ENCODE measurements at places on chromosomes 5 and 9.

- no peak for DNase-seq
- H3K36me3 ChIP-seq, result peaks cover 22% of the 10 kb centered on the region
- H3K4me1 ChIP-seq, result peaks cover 1% of the 10 kb centered on the region
- H3K27me3 ChIP-seq, result no peaks in the 10 kb centered on the region
- no peak overlapping the region for H3K4me3 ChIP-seq
Measured at GRCh38 chr5:54150841-54151240, 159.5 kb downstream of the ARL15 start.

GRCh38 chr5:33981408-33982162, 2.9 kb downstream of the SLC45A2 start:
- no peaks in the 10 kb centered on the region for H3K27me3 ChIP-seq
- H3K36me3 ChIP-seq, result peaks cover under 1% of the 10 kb centered on the region
- H3K4me1 ChIP-seq, result no peaks in the 10 kb centered on the region
- H3K4me3 ChIP-seq, result no peak overlapping the region
- H3K27ac ChIP-seq, result no peak overlapping the region

DNA sequence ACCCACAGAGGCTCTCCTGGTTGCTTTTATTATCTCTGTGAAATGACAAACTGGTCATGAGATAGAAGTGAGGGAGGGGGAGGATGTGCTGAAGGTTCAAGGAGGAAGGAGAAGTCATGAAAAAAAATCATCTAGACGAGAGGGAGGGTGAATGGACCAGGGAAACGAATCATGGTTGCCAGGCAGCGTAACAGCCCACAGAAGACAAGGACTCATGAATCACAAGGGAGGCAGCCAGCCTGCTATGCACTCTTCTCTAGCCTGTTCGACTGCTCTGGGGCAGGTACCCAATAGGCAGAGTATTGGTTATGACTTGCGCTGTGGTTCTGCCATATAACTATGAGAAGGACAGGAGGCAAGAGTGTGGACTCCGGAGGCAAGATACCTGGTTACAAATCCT, 475.2 kb downstream of the CDK5RAP2 start:
- no peak for DNase-seq
- H3K36me3 ChIP-seq, result no peaks in the 10 kb centered on the region
- H3K27ac ChIP-seq, result no peak overlapping the region
- H3K27me3 ChIP-seq, result peaks cover 2% of the 10 kb centered on the region
- no peak overlapping the region for H3K4me3 ChIP-seq

DNA sequence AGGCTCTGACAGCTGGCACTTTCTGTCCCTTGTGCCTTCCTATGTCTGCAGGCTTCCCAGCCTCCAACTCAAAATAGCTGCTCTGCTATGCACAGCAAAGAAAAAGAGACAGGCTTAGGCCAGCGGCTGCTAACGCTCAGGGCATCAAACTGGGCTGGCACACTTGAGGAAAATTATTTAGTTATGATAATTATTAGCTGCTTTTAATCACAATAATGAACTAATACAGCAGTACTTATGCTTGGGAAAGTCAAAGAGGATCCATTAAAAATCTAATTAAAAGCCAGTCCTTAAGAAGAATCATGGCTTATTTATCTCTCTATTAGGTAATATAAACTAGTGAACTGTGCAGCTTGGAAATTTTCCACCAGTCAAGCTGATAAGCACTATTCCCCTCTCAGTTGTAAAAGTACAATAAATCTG, 233.2 kb downstream of the SLIT3 start:
- H3K4me3 ChIP-seq, result no peak overlapping the region
- no peaks in the 10 kb centered on the region for H3K36me3 ChIP-seq
- DNase-seq, result no peak
- H3K27ac ChIP-seq, result no peak overlapping the region

DNA sequence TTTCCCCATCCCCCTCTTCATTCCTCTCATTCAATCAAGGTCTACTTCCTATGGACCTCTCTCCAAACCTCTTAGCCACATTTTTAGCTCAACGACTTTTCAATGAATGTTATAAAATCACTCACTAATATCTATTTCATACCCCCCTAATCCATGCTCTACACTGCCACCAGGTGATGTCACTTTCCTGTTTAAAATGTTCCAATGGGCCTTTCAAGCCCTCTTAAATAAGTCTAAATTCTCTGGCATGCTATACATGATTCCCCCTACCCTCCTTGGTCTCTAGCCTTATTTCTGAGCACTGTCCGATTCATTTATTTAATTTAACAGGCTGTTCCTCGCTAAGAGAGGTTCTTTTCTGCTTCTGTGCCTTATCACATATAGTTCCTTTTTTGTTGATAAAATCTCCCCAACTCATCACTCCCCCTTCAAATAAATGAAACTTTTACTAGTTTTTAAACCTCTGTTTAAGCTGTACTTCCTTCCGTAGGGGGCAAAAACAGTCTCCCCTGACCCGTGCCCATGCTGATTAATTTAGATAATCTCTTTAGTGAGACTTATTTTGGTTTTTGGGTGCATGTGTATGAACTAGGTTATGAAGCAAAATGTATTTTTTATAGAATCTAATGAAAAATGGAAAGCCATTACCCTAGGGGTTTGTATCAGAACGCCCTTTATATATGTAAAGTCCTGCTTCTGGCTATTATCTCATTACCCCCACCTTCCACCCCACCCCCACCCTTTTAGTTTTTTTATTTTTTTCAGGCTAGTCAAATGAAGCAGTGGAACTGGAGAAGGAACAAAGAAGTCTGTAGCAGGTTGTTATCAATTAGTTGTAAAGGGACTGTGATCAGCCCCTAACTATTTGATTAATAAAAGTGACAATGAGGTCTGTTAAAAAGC, 9.0 kb downstream of the ABHD17B start:
- no peak overlapping the region for H3K4me3 ChIP-seq
- peaks cover 12% of the 10 kb centered on the region for H3K36me3 ChIP-seq
- no peaks in the 10 kb centered on the region for H3K27me3 ChIP-seq
- no peak for DNase-seq

GRCh38 chr5:151020304-151021110, at the start of gene GPX3:
TSS of gene GPX3 (plus strand) at chr5:151020591. CDS start at chr5:151020655, 64 bp downstream.
- peak within 1 kb of the TSS; percentile 41 for H3K4me3 ChIP-seq
- peak within 1 kb of the TSS; percentile 5 for H3K27ac ChIP-seq
- H3K4me1 ChIP-seq, result peaks cover 14% of the 10 kb centered on the region
- DNase-seq, result peak; percentile 59

- H3K27me3 ChIP-seq, result no peaks in the 10 kb centered on the region
- H3K4me1 ChIP-seq, result no peaks in the 10 kb centered on the region
- H3K36me3 ChIP-seq, result no peaks in the 10 kb centered on the region
- no peak for DNase-seq
Measured at GRCh38 chr5:115391780-115392179, 95.3 kb upstream of the CCDC112 start.

GRCh38 chr9:134633362-134634142, 8.1 kb upstream of the COL5A1 start:
- no peaks in the 10 kb centered on the region for H3K4me1 ChIP-seq
- no peaks in the 10 kb centered on the region for H3K36me3 ChIP-seq
- DNase-seq, result no peak
- H3K4me3 ChIP-seq, result no peak overlapping the region

- H3K27me3 ChIP-seq, result no peaks in the 10 kb centered on the region
- peaks cover 64% of the 10 kb centered on the region for H3K36me3 ChIP-seq
- H3K27ac ChIP-seq, result no peak overlapping the region
- peaks cover 47% of the 10 kb centered on the region for H3K4me1 ChIP-seq
- H3K4me3 ChIP-seq, result peak overlapping the region; percentile 36
- no peak for DNase-seq
Measured at GRCh38 chr5:52804387-52804791, 16.7 kb downstream of the ITGA1 start.

DNA sequence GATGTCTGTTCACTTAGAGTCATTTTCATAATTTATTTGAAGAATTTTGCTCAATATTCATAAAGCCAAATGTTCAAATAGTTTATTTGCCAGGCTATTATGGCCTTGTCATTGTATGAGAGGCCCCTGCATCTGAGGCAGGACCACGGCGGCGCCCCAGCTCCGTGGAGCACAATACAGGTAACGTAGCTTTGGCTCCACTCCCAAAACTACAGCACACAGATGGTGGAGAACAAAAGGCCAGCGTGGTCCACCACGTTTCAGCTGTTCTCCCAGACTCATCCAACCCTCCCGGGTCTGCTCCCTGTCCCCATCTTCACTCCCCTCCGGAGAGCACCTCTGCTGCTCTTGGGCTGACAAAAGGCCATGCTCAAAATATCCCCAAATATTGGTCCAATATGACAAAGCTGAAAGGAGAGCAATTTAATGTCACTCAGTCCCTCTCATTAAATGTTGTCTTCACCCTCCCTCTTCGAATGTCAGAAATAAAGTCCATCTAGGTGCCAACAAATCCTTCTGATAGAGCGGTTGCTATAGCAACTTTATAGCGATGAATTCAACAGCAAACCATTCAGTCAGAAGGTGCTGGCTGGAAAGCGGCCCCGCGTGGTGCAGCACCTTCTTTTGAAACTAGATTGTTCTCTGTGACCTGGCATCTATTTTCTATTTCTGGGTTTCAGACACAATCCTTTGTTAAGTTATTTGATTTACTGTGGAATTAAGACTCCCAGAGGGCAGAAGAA, 504.3 kb downstream of the ARHGEF28 start:
- no peak overlapping the region for H3K4me3 ChIP-seq
- H3K27me3 ChIP-seq, result peaks cover 25% of the 10 kb centered on the region

- DNase-seq, result no peak
- peaks cover 3% of the 10 kb centered on the region for H3K27me3 ChIP-seq
- H3K36me3 ChIP-seq, result no peaks in the 10 kb centered on the region
- H3K4me1 ChIP-seq, result peaks cover 20% of the 10 kb centered on the region
- no peak overlapping the region for H3K27ac ChIP-seq
Measured at GRCh38 chr9:99162759-99163364, 57.9 kb downstream of the TGFBR1 start.

GRCh38 chr9:34406219-34406618, 29.5 kb upstream of the MYORG start:
- H3K4me3 ChIP-seq, result no peak overlapping the region
- H3K36me3 ChIP-seq, result peaks cover 28% of the 10 kb centered on the region
- no peak for DNase-seq
- H3K4me1 ChIP-seq, result no peaks in the 10 kb centered on the region
- H3K27me3 ChIP-seq, result no peaks in the 10 kb centered on the region
- no peak overlapping the region for H3K27ac ChIP-seq

DNA sequence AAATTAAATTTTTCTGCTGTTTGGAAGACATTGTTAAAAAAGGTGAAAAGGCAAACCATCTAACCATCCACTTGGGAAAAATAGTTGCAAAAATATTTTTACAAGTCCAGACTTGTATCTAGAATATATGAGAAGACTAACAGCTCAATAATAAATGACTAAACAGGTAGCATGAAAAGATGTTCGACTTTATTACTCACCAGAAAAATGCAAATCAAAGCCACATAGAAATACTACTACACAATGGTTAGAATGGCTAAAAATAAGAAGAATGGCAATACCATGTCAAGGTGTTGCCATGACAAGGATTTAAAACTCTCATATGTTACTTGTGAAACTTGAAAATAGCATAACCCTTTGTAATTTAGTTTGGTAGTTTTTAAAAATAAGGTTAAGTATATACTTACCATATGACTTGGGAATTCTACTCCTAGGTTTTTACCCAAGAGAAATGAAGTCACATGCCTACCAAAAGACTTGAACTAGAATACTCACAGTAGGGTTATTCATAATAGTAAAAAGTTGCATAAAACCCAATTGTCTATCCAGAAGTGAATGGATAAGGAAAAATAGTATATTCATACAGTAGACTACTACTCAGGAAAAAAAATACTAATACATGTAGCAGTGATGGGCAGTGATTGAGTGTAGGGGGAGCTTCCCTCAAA, 93.8 kb downstream of the VPS13A start:
- H3K27ac ChIP-seq, result no peak overlapping the region
- no peak overlapping the region for H3K4me3 ChIP-seq
- peaks cover 62% of the 10 kb centered on the region for H3K36me3 ChIP-seq
- H3K27me3 ChIP-seq, result no peaks in the 10 kb centered on the region
- H3K4me1 ChIP-seq, result no peaks in the 10 kb centered on the region

GRCh38 chr5:181233088-181233800, 10.2 kb downstream of the TRIM41 start:
- no peak overlapping the region for H3K4me3 ChIP-seq
- no peak for DNase-seq
- H3K27me3 ChIP-seq, result no peaks in the 10 kb centered on the region
- peak overlapping the region; percentile 66 for H3K27ac ChIP-seq
- peaks cover 87% of the 10 kb centered on the region for H3K36me3 ChIP-seq

DNA sequence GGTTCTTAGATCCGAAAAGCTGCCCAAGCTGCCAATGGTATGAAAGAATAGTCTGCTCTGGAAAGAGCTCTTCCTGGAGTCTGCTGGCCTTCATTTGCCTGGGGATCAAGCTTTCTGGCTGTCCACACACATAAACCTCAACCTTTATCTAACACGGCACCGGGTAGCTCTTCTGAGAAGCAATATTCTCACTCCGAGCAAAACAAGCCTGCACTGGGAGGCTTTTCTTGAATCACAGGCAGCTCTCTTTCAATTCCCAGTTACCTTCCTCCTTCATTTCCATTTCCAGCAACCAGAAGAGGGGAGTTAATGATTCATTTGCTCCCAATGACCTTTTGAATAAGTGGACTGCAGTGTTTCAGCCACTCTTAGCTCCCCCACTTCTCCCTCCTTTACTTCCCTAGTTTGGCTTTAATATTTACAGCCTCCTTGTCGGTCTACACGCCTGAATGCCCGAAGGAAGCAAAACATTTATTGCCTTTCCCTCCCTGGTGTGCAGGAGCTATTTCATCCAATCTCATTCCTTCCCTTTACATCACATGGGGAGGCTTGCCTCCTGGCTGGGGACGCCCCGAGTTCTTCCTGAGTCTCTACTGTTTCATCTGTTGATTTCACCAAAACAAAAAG, 187.1 kb downstream of the ARHGEF28 start:
- H3K4me1 ChIP-seq, result no peaks in the 10 kb centered on the region
- H3K36me3 ChIP-seq, result no peaks in the 10 kb centered on the region
- no peak for DNase-seq

DNA sequence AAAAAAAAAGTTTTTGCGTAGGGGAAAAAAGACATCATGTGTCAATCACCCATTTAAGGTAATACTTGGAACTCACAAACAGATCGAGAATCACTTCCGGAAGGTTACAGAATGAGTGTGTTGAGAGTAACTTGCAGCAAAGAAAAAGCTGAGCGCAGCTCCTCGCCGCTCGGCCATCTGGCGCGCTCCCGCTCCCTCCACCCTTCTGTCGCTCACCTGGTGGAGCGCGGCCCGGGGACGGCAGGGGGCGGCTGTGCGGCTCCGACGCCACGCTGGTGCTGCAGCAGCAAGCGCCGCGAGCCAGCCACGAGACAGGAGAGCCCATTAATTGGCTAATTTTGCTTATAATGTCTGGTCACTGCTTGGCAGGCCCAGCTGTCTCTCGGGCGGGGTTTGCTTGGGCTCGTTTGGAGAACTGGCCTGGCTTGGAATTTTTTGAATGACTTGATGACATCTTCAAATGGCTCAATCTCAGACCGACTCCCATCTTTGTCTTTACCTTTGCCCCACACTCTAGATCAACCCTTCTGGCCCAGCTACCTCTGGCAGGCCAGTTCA, 601.8 kb downstream of the CCDC171 start:
- H3K27ac ChIP-seq, result no peak overlapping the region
- DNase-seq, result peak; percentile 45
- peaks cover 11% of the 10 kb centered on the region for H3K4me1 ChIP-seq
- no peak overlapping the region for H3K4me3 ChIP-seq
- no peaks in the 10 kb centered on the region for H3K36me3 ChIP-seq

- H3K4me3 ChIP-seq, result peak overlapping the region; percentile 33
- peaks cover 56% of the 10 kb centered on the region for H3K27me3 ChIP-seq
- no peak overlapping the region for H3K27ac ChIP-seq
- DNase-seq, result no peak
- H3K36me3 ChIP-seq, result no peaks in the 10 kb centered on the region
- peaks cover 14% of the 10 kb centered on the region for H3K4me1 ChIP-seq
Measured at GRCh38 chr9:99368341-99369326, 146.6 kb downstream of the SEC61B start.

GRCh38 chr5:59756373-59757035, 137.0 kb downstream of the PDE4D start:
- no peak overlapping the region for H3K4me3 ChIP-seq
- H3K4me1 ChIP-seq, result peaks cover 9% of the 10 kb centered on the region
- no peak for DNase-seq
